ENCODE measurements at places on chromosomes 1 and 21. TPM values are rescaled to one million over a fixed set of nuclear protein-coding genes. Genes with fewer than 3 reads are reported as not detected.

DNA sequence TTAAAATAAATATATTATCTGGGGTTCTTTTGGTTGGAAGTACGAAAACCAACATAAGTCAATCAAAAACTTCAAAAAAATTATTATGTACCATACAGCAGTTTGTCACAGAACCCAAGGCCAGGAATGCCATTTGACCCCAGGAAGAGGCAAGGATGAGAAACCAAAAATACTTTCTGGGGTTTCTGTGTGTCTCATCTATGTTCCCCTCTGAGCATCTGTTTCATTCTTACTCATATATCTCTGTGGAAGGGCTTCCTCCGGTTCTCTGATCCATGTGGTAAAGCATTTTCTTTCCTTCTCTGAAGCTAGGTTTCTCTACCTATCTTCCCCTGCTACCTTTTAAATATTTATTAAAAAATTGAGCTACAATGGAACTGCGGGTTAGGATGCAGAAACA is 9.8 kb upstream of the FCRL1 start:
- DNase-seq = no peak
- H3K4me3 ChIP-seq = no peak overlapping the region
- H3K27ac ChIP-seq = no peak overlapping the region
- H3K4me1 ChIP-seq = no peaks in the 10 kb centered on the region
- no peaks in the 10 kb centered on the region for H3K36me3 ChIP-seq

DNA sequence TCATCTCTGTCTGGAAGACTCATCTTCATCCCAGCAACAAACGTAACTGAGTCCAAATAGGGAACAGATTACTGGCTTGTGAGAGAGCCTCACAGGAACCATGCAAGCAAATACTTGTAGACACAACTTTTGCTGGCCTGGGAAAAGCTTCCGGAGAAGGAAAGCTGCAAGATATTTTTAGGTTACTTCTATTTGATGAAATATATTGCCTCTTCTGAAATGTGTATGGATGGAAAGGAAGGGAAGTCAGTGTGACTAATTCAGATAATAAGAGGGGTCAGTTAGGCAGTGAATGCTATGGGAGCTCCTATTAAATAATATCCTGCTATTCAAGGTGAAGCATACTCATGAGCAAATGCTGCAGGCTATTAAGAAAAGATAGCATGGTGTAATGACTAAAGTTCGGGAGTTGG is 20.4 kb upstream of the FGGY start:
- DNase-seq = no peak
- H3K27ac ChIP-seq = no peak overlapping the region
- peaks cover 7% of the 10 kb centered on the region for H3K27me3 ChIP-seq
- H3K36me3 ChIP-seq = no peaks in the 10 kb centered on the region
- H3K4me1 ChIP-seq = peaks cover 6% of the 10 kb centered on the region

DNA sequence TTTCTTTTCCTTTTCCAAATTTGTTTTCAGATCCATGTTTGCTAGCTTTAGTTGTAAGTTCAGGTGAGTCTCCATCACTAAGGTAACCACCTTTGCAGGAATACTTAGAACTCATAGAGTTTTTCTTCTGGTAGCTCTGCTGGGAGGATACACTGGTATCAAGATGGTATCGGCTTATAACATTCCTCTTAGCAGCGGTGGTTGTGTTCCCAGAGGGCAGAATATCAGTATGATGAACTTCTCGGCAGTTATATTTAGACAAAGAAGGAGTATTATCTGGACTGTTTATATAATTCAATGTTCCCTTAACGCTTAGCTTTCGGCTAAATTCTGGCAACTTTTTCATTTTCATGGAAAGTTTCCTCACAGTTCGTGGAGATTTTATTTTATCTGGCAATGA is 18.1 kb downstream of the SYDE2 start:
- H3K27ac ChIP-seq = no peak overlapping the region
- peaks cover 9% of the 10 kb centered on the region for H3K36me3 ChIP-seq
- H3K4me3 ChIP-seq = no peak overlapping the region
- peaks cover 15% of the 10 kb centered on the region for H3K4me1 ChIP-seq

DNA sequence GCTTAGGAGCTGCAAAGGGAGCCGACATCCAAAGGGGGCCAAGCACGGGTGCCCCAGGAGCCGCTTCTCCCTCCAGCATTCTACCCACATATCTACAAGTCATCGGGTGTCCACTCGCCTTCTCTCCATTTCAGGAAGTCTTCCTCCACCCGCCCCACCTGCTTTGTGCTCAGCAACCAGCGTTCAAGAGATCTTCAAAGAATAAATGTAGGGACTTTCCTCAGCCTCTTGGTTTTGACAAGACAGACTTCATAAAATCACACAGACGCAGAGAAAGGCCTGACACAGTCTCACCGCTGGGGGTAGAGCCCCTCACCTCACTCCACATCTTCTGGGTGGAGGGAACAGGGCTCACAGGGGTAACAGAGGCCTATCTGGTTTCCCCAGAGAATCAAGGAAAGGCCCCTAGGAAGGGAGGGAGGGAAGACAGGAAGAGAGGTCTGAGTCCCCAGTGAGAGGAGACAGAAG is 49.5 kb downstream of the SSBP3 start:
- H3K27me3 ChIP-seq = no peaks in the 10 kb centered on the region
- no peaks in the 10 kb centered on the region for H3K36me3 ChIP-seq
- H3K4me1 ChIP-seq = peaks cover 91% of the 10 kb centered on the region
- peak overlapping the region; percentile 80 for H3K4me3 ChIP-seq

- no peaks in the 10 kb centered on the region for H3K36me3 ChIP-seq
- H3K4me1 ChIP-seq = no peaks in the 10 kb centered on the region
- H3K27ac ChIP-seq = no peak overlapping the region
- DNase-seq = no peak
Observed at GRCh38 chr1:209434631-209435217, 148.8 kb upstream of the CAMK1G start.

GRCh38 chr1:194078765-194079164 is 892.4 kb upstream of the B3GALT2 start:
- H3K27ac ChIP-seq = no peak overlapping the region
- H3K4me3 ChIP-seq = no peak overlapping the region
- no peaks in the 10 kb centered on the region for H3K4me1 ChIP-seq
- DNase-seq = no peak
- H3K36me3 ChIP-seq = peaks cover 2% of the 10 kb centered on the region

- H3K36me3 ChIP-seq = no peaks in the 10 kb centered on the region
- H3K4me1 ChIP-seq = no peaks in the 10 kb centered on the region
- no peak overlapping the region for H3K4me3 ChIP-seq
- no peak overlapping the region for H3K27ac ChIP-seq
- no peaks in the 10 kb centered on the region for H3K27me3 ChIP-seq
- no peak for DNase-seq
Observed at GRCh38 chr1:116679091-116679827, 11.7 kb upstream of the IGSF3 start.

GRCh38 chr1:27628712-27629111 is 6.3 kb downstream of the FGR start:
- peaks cover 49% of the 10 kb centered on the region for H3K4me1 ChIP-seq
- no peaks in the 10 kb centered on the region for H3K27me3 ChIP-seq
- no peaks in the 10 kb centered on the region for H3K36me3 ChIP-seq

DNA sequence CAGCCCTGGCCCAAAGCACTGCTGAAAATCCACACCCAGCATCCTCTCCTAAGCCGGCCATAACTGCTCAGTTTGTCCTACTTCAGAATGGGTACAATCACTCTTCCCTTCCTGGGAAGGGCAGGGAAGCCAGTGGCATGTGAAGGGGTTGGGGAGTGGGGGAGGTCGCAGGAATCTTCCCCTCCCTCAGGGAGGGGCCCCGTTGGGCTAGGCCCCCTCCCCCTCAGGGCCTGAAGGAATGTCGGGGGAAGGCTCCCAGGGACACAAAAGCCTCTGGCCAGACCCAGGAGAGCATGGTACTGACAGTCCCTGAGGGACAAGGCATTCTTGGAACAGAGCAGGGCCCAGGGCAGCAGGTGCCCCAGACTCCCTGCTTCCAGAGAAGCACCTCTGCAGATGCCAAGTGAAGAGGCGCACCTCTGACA is 1.2 kb downstream of the ELOVL1 start:
- peak overlapping the region; percentile 87 for H3K27ac ChIP-seq
- H3K4me3 ChIP-seq = peak overlapping the region; percentile 88
- no peaks in the 10 kb centered on the region for H3K27me3 ChIP-seq
- peaks cover 39% of the 10 kb centered on the region for H3K4me1 ChIP-seq
- no peak for DNase-seq

GRCh38 chr21:41726058-41726558 is 40.7 kb downstream of the RIPK4 start:
- H3K36me3 ChIP-seq = no peaks in the 10 kb centered on the region
- no peak overlapping the region for H3K27ac ChIP-seq
- peaks cover 48% of the 10 kb centered on the region for H3K27me3 ChIP-seq
- H3K4me3 ChIP-seq = no peak overlapping the region

DNA sequence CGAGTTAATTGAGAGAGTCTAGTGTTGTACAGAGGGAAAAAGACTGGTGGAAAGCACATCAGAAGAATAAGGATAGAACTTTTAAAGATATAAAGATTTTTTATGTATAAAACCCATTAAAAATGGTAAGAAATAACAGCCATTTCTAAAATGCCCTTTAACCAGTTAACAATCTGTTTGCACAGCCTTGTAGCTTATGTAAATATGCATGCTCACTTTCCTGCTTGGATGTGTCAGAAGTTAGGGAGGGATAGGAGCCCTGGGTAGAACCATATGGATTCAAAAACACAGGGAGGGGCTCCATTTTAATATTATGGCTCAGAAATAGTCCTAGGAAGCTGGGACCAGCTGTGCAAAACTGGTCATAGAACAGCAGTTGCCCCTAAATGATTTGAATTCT is 4.5 kb upstream of the EDEM3 start:
- peaks cover 2% of the 10 kb centered on the region for H3K36me3 ChIP-seq
- H3K27me3 ChIP-seq = no peaks in the 10 kb centered on the region
- H3K27ac ChIP-seq = no peak overlapping the region
- DNase-seq = no peak
- peaks cover 10% of the 10 kb centered on the region for H3K4me1 ChIP-seq

DNA sequence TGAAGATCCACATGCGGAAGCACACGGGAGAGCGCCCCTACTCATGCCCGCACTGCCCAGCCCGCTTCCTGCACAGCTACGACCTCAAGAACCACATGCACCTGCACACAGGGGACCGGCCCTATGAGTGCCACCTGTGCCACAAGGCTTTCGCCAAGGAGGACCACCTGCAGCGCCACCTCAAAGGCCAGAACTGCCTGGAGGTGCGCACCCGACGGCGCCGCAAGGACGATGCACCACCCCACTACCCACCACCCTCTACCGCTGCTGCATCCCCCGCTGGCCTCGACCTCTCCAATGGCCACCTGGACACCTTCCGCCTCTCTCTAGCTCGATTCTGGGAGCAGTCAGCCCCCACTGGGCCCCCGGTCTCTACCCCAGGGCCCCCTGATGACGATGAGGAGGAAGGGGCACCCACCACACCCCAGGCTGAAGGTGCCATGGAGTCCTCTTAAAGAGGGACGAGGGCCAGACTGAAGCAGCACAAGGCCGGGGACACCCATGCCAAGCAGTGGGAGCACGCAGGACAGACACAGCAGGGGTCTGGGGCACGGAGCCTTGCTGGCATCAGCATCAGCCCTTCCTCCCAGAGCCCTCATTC is 13.7 kb downstream of the ZBTB7B start:
- peak; percentile 63 for DNase-seq
- peak overlapping the region; percentile 85 for H3K27ac ChIP-seq
- no peaks in the 10 kb centered on the region for H3K27me3 ChIP-seq

DNA sequence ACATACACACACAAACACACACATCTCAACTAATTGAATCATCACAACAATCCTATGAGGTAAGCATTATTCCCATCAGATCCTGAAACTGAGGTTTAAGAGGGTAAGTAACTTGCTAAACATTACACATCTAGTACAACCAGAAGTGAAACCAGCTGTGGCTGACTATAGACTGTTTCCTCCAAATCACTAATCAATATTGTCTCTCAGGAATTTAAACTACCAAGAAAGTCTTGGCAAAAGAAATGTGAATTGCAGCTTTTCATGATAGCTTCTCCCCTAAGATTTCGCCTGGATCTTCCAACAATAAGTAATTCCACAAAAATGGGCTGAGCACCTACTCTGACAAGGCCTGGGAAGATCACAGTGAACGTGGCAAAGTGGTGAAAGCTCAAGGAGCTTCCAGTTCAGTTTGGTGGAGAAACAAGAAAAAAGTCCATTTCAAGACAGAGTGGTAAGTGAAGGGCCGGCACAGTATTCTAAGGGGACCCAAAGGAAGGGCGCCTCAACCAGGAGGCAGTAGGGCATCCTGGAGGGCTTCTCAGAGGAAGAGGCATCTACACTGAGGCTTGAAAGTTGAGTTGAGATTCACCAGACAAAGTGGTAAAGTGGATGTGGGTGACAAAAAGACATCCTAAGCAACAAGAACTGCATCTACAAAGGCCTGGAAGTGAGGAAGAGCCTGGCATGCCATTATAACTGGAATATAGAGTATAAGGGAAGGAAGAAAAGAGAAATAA is 22.1 kb downstream of the LRRC52 start:
- H3K27me3 ChIP-seq = peaks cover 15% of the 10 kb centered on the region
- H3K27ac ChIP-seq = no peak overlapping the region
- no peak overlapping the region for H3K4me3 ChIP-seq
- DNase-seq = no peak

- DNase-seq = no peak
- H3K36me3 ChIP-seq = no peaks in the 10 kb centered on the region
- no peaks in the 10 kb centered on the region for H3K27me3 ChIP-seq
- H3K27ac ChIP-seq = no peak within 1 kb of the TSS
Observed at GRCh38 chr1:161549652-161550051, at the start of gene FCGR3A. Gene FCGR3A (minus strand): TSS chr1:161549818. CDS start chr1:161549736, 82 bp downstream.

GRCh38 chr1:169497317-169497716 is 11.6 kb upstream of the SLC19A2 start:
- H3K36me3 ChIP-seq = peaks cover 16% of the 10 kb centered on the region
- H3K27me3 ChIP-seq = peaks cover 8% of the 10 kb centered on the region
- no peak for DNase-seq
- peaks cover 24% of the 10 kb centered on the region for H3K4me1 ChIP-seq
- no peak overlapping the region for H3K27ac ChIP-seq

- no peak for DNase-seq
- H3K4me3 ChIP-seq = no peak overlapping the region
- no peak overlapping the region for H3K27ac ChIP-seq
- no peaks in the 10 kb centered on the region for H3K36me3 ChIP-seq
- no peaks in the 10 kb centered on the region for H3K4me1 ChIP-seq
- H3K27me3 ChIP-seq = peaks cover 3% of the 10 kb centered on the region
Observed at GRCh38 chr1:221511797-221512196, 230.1 kb downstream of the DUSP10 start.

GRCh38 chr1:50424884-50425375 is 1.7 kb upstream of the DMRTA2 start:
- H3K4me3 ChIP-seq = peak overlapping the region; percentile 80
- no peak for DNase-seq
- no peak overlapping the region for H3K27ac ChIP-seq

GRCh38 chr1:247297263-247298123 is 34.2 kb downstream of the ZNF496 start:
- H3K27me3 ChIP-seq = no peaks in the 10 kb centered on the region
- peaks cover 3% of the 10 kb centered on the region for H3K4me1 ChIP-seq
- no peak overlapping the region for H3K4me3 ChIP-seq
- DNase-seq = no peak
- H3K36me3 ChIP-seq = peaks cover 19% of the 10 kb centered on the region

GRCh38 chr1:117093870-117094621 is 27.5 kb downstream of the TRIM45 start:
- no peak overlapping the region for H3K27ac ChIP-seq
- peak; percentile 68 for DNase-seq
- peaks cover 70% of the 10 kb centered on the region for H3K36me3 ChIP-seq
- no peak overlapping the region for H3K4me3 ChIP-seq
- H3K4me1 ChIP-seq = peaks cover 20% of the 10 kb centered on the region
- H3K27me3 ChIP-seq = no peaks in the 10 kb centered on the region

The DENND2D gene
- 213 TPM for total RNA-seq

The PLA2G2F gene
- not detected for total RNA-seq

The SPATA46 gene
- total RNA-seq = not detected

The TAS1R3 gene
- 0.14 TPM for total RNA-seq

The MIS18A gene
- 37.8 TPM for total RNA-seq

The SH2D2A gene
- total RNA-seq = 134 TPM

The RXFP4 gene
- not detected for total RNA-seq
